GM12892 (cell line): ENCODE measurements at places on chromosomes 6 and 20.

GRCh38 chr6:24306038-24306437, 51.8 kb downstream of the DCDC2 start:
- DNase-seq, result no peak

- no peak for DNase-seq
Measured at GRCh38 chr6:5659467-5659866, 347.3 kb downstream of the NRN1 start.

- no peak for DNase-seq
Measured at GRCh38 chr6:34992376-34992775, 103.3 kb downstream of the ANKS1A start.

- no peak for DNase-seq
Measured at GRCh38 chr6:23003671-23004467, 434.5 kb downstream of the HDGFL1 start.

GRCh38 chr6:161079566-161080262, 88.1 kb downstream of the MAP3K4 start:
- no peak for DNase-seq

DNA sequence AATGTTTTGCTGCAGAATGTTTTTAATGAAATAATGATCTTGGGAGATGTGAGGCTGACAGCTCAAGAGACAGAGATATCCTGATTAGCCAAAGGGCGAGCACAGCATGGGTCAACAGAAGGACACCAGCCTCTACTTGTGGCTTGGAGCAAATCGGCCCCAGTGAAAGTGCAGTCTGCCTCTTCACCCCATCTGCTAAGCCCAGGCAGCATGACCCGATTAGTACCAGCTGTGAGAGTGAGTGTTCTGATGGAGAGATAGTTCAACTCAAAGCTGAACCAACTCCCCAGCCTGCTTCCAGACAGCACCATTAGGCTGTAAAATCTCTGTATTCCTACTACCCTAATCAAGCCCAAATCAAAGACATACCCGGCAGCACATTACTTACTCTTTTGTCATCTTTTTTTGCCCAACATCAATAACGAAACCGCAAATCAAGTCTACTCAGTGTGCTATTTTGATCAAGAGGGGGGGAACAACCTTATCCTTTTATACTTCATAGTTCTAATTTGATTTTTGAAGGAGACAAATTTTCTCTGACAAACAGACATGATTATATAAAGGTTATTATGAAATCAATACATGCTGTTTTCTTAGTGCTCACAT, 514.1 kb upstream of the NRSN1 start:
- no peak for DNase-seq

DNA sequence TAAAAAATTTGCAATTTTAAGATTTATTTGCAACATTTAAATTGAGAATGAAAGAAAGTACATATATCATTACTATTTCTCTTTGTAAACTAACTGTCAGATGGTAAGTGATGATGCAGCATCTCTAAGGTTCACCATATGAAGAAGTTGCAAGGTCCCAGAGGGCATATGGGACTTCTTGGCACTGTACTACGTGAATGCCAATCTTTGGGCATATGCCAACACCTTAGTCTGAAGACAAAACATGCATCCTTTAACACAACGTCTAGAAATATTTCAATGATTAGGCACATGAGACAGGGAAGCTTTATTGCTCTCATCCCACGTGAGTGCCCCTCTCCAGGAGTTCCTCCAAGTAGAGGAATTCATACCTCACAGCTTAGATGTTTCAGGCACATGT, 66.8 kb downstream of the CDK19 start:
- DNase-seq, result no peak

DNA sequence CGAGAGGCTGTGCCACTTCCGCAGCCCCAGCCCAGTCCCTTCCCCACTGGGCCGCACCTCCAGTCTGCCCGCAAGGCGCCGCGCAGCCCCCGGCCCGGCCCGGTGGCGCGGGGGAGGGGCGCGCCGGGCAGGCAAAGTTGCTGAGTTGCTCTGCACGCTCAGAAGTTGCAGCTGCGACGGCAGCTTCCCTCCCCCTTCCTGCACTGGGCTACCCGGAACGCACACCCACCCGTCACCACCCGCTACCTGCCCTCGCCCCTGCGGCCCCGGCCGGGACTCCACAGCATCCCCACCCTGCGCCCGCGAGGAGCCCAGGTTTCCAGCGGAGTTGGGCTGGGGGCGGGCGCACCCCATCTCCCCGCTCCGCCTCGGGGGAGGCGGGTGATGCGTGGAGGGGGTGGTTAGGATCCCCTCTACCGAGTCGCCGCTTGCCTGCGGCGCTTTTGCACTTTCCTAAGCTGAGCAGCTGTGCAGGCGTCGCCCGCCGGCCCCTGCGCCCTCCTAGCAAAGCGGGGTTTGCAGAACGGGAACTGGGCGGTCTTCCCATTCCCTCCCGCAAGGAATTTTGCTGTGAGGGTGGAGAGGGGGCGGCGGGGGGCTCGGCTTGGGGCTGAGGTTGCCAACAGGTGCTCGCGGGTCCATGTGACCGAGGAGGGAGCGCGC, 55.9 kb upstream of the RREB1 start:
- peak; percentile 62 for DNase-seq

DNA sequence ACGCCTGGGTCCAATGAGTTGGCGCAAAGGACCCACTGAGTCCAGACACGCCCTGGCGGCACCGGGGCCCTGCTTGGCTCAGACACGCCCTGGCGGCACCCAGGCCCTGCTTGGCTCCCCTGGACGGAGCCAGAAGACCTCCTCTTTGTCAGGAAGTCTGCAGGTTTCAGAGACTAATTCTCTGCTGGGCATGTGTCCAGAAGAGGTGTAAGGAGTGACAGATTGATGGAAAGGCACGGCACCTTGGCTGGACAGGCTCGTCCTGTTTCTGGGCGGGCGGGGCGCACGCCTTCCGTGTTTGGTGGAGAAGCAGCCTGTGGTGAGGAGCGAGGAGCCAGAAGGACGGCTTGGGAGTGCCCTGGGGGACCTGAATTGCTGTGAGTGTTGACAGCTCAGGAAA, 23.1 kb upstream of the DACT2 start:
- DNase-seq, result no peak

- DNase-seq, result no peak
Measured at GRCh38 chr20:32234135-32234808, 26.6 kb downstream of the POFUT1 start.

DNA sequence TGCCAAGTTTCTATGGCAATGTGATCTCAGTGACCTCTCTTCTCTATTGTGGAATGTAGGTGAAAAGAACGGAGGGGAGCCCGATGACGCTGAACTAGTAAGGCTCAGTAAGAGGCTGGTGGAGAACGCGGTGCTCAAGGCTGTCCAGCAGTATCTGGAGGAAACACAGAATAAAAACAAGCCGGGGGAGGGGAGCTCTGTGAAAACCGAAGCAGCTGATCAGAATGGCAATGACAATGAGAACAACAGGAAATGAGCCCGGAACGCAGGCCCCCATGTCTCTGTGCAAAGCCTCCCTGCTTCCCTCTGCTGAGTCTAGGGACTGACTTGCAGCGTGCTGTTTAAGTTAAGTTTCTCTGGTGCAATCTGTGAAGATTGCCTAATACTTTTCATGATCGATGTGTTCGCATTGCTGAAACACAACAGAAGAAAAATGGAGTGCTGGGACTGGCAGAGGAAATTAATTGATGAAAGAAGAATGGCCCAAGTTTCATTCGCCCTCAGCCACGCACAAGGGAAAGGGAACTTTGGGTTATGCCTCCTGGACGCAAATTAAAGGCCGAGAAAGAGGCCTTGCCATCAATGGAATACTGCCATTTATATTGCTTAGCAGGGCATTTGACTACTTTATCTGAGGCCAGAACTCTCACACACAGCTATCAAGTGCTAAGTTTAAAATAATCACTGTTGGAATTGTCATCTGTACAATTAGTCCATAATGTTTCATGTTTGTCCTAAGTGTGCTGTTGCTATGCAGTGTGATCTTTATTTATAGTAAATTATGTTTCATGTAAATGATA, 146.4 kb downstream of the AKAP7 start:
- no peak for DNase-seq

- DNase-seq, result no peak
Measured at GRCh38 chr6:135603249-135603648, 105.7 kb upstream of the AHI1 start.

DNA sequence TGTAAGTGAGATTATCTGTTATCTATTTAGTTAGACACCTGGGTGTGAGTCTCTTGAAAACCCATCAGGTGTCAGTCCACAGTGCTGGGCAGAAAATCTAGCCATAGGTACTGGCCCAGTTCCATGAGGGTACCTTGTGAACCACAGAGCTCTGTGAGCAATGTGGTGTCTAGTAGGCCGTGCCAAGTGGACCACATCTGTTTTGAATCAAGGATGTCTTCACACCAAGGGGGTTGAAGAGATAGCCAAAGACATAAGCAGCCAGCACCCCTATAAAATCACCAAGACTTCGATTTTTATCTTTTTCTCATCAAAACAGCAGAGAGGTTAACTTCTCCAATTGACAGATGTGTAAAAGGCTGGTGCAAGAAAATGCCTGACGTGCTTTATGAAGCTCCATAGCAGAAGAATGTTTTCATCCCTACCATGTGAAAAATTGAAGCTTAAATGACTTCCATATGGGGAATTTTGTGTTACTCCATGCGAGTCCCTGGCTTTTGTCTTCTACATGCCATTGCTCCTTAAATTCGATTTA, 368.7 kb downstream of the HAO1 start:
- DNase-seq, result no peak

DNA sequence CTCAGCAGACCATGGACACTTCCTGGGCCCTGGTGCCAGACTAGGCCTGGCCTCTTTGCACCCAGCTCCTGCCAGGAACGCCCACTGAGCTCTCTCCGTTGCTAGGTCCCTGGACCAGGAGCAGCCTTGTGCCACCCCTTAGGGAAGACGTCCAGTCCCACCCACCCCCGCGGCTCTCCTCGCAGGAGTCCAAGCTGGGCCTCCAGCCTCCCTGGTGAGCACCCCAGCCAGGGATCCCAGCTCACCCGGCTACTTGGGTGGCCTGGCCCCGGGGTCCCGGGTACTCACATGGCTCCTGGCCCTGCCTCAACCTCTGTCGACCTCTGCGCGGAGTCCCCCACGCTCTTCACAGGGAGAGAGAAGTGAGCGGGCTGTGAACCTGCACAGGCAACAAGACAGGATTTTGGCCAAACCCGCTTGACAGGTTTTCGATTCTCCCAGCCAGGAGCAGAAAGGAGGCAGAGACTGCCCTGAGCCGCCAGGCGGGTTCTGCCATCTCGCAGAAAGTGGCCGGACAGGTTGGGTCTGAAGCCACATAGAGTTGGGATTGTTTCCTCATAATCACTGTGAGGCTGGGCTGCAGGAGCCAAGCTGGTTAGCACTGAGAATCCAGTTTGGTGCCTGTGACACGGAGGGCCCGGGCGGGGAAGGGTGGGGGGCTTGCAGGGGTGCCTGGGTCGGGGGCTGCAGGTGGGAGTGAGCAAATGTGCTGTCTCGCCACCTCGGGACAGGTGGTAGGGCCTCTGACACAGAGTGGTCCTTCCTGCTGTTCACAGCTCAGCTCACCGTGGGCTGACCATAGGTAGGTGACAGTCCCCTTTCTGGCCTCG, at the start of gene RBBP8NL:
Gene RBBP8NL (minus strand): TSS at position 368 of the 830 bp plus-strand sequence. CDS start 7,892 bp downstream, outside the sequence.
- DNase-seq, result no peak
